Hypothalamus (tissue), 51 donors: ENCODE measurements at places on chromosomes 6 and 20.

- DNase-seq: no peak
Observed at GRCh38 chr6:73704260-73704659, 8.3 kb downstream of the CD109 start.

- no peak for DNase-seq
Observed at GRCh38 chr6:36343109-36343680, 6.5 kb upstream of the BNIP5 start.

GRCh38 chr6:112441607-112442006 is 94.5 kb downstream of the RFPL4B start:
- DNase-seq: no peak

DNA sequence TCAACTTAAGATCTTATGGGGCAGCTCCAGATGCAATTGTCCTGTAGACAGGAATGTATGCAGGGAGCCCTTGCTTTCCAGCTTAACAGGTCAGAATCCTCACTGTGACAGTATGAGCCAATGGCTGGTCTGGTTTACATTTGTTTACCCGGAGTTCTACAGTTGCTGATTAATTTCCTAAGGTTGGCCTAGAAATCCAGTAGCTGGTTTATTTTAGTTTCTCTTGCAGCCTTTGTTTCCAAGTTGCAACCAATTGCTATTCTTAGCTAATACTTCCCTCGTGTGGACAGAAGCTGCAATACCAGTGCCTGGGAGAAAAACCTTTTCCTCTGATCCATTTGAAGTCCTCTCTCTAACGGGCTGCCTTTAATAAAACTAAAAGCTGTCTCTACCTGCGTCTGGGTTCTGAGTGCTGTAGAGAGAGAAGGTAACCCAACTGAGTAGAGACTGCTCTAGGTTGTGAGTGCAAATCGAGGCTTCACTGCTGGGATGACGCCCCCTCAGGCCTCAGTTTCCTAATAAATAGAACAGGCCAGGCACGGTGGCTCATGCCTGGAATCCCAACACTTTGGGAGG is 45.9 kb downstream of the ZNF217 start:
- no peak for DNase-seq

GRCh38 chr6:3549314-3549940 is 92.6 kb upstream of the SLC22A23 start:
- DNase-seq: no peak

DNA sequence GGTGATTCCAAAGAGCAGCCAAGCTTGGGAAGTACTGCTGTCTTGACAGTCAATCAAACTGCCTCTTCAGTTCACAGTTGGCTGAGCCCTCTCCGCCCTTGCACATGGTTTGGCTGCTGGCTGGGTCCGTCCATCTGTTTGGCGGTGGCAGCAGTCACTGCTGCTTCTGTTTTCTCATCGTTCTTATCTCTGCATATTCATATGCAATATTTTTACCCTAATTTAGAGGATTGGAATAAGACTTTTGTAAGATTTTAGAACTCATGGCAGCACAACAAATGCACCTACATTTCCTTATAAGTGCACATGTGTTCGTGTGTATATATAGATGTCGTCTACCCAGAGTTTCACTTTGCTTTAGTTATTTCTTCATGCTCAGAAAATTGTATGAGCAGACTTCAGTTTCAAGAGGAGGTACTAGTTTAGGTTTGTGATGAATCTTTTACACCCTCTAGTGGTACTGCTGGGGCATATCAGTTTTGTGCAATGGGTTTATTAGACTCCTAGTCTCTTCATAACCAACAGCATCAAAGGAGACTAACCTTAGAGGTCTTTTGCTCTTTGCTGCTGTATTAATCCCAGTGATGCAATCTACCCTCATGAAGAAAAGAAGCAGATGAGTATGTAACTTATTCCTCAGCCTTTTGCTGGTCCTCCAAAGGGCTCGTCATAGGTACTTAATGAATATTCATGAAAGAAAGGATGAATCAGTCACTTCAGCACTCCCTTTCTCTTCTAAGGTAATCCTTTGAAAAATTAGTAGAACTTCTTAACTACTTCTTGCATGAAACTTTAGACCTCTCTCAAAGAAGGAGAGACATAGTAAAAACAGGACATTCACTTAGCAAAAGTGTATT is 44.3 kb downstream of the KHDC1L start:
- DNase-seq: no peak

GRCh38 chr6:27994616-27995015 is 37.6 kb downstream of the OR2B6 start:
- no peak for DNase-seq

DNA sequence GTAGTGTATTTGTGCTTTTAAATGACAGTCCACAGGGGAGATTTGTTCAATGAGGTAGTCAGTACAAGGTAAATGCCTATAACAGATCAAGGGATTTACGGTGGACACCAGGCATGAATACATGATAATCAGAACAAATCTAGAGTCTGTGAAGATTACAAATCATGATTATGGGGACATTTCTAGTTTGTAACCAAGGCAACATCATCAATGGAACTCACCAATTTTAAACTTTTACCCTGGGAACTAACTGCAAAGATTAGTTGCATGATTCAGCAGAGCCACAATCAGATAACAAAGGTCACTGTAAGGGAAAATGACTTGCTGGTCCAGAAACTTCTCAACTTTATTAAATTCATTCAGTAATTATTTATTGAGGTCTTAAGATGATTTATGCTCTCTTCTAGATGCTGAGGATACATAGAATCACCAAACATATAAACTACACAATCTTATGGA is at the start of gene CRISP1:
Gene CRISP1, minus strand, starts transcription at position 51 of the 459 bp plus-strand sequence. CDS start 9,135 bp downstream, outside the sequence.
- DNase-seq: no peak

GRCh38 chr6:29696147-29697125 is 15.5 kb upstream of the ZFP57 start:
- no peak for DNase-seq
